ENCODE measurements at places on chromosomes 1 and 21.

GRCh38 chr1:64098436-64098835 lies 105.0 kb upstream of the UBE2U start:
- no peak for DNase-seq

- peak; percentile 54 for DNase-seq
These were observed 63.9 kb upstream of the C1orf105 start for GRCh38 chr1:172356620-172357019.

GRCh38 chr1:159987186-159987585 lies 33.1 kb upstream of the SLAMF9 start:
- no peak for DNase-seq

GRCh38 chr1:115929881-115930280 lies 46.4 kb upstream of the SLC22A15 start:
- peak; percentile 61 for DNase-seq

GRCh38 chr21:14877581-14878228 lies 187.1 kb downstream of the NRIP1 start:
- DNase-seq: peak; percentile 26

GRCh38 chr1:216616425-216616824 lies 106.8 kb downstream of the ESRRG start:
- no peak for DNase-seq

- DNase-seq: peak; percentile 87
These were observed 141.6 kb downstream of the KCNT2 start for GRCh38 chr1:196466654-196467053.

- DNase-seq: no peak
These were observed 116.5 kb downstream of the ZP4 start for GRCh38 chr1:237774246-237774645.

DNA sequence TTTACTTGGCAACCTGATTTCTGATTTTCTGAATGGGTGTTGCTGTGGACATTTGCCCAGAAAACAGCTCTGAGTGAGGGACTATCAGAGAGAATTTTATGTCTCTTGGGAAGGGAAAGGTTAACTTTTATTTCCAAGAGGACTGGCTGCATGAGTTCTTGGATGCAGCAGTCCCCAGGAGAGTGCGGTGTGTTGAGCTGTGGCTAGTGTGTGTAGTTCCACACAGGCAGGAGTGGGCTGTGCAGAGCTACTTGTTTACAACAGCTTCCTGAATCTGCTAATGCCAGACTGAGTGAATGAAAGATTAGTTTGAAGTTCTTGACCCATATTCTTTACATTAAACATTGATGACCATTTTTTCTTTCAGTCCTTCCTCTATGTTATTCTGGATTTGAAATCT lies 41.0 kb upstream of the APOBEC4 start:
- no peak for DNase-seq

GRCh38 chr1:223423641-223424233 lies 30.5 kb downstream of the CCDC185 start:
- peak; percentile 13 for DNase-seq

GRCh38 chr1:93506126-93506525 lies 58.2 kb downstream of the FNBP1L start:
- no peak for DNase-seq

- no peak for DNase-seq
These were observed 113.8 kb downstream of the DPYD start for GRCh38 chr1:97806996-97807520.

DNA sequence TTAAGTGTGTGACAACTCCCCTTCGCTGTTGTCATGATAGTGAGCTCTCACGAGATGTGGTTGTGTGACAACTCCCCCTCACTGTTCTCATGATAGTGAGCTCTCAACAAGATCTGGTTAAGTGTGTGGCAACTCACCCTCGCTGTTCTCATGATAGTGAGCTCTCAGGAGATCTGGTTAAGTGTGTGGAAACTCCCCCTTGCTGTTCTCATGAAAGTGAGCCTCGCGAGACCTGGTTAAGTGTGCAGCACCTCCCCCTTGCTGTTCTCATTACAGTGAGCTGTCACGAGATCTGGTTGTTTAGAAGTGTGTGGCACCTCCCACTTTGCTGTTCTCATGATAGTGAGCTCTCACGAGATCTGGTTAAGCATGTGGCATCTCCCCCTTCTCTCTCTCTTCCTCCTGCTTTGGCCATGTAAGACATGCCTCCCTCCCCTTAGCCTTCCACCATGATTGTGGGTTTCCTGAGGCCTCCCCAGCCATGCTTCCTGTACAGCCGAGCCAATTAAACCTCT lies 25.1 kb upstream of the LSS start:
- DNase-seq: no peak

DNA sequence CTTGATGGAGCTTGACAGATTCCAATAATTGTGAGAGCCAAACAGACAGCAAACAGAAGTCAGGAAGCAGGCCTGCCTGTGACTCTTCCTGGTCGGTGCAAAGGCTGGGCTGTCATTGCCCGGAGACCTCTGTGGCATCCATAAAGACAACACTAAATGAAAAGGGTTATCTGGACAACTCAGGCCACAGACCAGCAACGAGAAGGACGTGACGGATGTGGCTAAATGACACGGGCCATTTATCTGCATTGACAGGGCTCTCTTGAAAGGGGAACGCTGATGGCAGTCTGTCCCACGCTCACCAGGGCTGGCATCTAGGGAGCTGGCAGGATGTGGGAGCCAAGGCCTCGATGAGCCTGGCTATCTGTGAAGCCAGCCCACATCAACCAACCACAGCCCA lies 35.0 kb downstream of the HMGB4 start:
- DNase-seq: no peak

DNA sequence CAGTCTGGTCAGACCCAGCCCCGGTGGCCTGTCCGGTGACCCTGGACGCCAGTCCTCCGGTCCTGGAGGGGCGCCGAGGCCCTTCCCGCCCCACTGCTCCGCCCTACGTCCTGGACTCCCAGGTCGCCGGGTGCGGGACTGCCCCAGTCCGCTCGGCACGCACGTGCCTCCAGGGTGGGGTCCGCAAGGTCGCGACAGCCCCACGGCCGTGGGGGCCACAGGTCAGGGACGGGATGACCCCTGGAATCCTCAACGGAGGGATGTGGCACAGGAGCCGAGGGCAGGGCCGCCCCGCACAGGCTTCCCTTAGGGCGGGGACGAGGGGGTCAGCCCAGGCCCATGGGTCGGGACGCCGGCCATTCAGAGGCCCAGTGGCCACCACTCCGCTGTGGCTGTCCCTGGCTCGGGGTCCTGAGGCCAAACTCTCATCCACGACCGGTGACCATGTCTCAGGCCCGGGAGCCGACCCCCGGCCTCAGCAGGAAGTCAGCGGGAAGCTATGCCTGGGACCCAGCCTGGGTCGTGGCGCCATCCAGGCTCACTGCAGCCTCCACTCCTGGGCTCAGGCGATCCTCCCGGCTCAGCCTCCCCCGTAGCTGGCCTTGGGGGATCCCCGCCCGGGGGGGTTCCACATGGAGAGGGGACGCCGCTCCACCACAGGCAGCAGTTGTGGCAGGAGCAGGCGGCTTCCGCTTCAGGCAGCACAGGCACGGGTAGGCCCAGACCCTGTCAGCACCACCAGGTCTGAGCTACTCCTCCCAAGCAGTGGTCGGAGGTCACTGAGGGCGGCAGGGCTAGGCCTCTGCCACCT lies 599 bp upstream of the TMEM240 start:
- no peak for DNase-seq

DNA sequence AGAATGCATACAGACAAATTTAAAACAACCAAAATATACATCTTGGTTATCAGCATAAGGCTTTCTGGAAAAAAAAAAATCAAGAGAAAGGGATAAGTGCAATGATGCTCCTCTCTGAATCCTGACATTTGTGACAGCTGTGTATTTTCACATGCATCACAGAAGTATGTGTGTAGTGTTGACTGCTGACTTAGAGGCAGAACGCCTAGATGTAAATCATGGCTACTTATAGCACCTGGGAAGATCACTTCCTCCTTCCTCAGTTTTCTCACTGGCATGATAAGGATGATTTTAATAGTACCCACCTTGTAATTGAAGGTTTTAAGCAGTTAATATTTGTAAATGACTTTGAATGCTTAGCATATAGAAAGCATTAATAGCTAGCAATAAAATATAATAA lies 112.5 kb downstream of the MRPL39 start:
- DNase-seq: no peak

DNA sequence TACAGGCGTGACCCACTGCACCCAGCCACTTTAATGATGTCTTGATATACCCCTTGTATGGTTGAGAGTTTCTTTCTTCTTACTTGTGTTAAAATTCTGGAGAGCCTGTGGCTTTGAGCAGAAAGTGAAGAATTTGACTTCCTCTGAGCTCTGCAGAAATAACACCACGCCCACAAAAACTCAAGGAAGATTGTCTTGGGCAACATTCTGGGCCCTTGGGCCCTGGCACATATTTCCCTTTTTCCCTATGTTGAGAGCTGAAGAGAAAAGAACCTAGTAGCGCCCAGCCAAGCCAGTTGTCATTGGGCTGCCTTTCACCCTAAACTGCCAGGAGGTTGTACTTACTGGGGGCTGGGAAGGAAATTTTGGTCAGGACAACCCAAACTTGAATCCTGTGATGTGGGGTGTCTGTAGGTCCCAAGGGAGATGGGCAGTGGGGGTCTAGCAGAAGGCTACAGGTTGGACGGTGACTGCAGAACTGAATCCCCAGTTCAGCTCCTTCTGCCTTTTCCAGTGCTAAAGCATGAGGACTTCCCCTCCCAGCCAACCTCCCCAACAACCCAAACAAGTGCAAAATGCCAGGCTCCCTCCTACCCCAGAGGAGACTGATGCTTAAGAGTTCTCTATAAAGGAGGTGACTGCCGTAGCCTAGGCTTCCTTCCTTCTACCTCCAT lies 11.7 kb upstream of the SNAPIN start:
- no peak for DNase-seq

- no peak for DNase-seq
These were observed 299.2 kb downstream of the GPATCH2 start for GRCh38 chr1:217331698-217332097.

GRCh38 chr1:59730302-59730701 lies 84.4 kb upstream of the HOOK1 start:
- peak; percentile 93 for DNase-seq

DNA sequence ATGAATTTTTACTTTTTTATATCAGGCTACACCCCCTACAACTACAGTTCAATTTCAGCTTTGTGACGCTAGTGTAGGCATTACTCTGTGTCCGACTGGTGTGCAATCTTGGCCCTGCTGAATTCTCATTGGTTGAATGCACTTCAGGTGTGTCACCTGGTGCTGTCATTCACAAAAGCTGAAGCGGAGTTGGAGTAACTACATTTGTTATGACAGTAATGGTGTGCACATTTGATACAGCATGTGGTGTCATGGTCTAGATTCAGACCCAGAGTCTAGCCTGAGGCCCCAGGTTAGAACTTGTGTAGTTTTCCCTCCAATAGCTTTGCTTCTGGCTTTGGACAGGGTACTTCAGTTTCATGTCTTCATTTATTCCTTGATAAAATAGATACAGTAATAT lies 88.7 kb downstream of the C1orf94 start:
- DNase-seq: no peak

DNA sequence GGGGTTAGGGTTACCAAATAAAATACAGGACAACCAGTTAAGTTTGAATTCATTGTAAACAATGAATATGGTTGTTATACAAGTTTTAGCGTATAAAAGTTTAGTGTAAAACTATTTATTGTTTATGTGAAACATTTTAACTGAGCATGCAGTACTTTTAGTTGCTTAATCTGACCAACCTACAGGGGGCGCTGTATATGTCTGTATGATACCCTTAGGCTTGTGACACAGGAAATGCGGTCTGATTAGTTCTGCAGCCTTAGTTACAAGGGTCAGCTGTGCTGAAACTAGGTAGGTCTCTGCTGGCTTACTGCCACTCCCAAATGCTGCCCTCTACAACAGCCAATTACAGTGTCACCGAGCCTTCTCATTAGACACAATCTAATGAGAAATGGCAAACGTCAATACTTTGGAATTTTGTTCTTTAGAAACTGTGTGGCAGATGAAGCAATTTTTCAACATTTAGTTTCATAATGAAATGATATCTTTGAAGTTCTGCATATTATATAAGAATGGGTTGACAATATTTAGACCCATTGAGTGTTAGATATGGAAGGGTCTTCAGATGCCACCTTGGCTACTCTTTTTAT lies 56.2 kb downstream of the NTNG1 start:
- DNase-seq: peak; percentile 59

- peak; percentile 76 for DNase-seq
These were observed 60.3 kb downstream of the STUM start for GRCh38 chr1:226608699-226609505.

- DNase-seq: no peak
These were observed 42.0 kb upstream of the RIPK4 start for GRCh38 chr21:41808846-41809245.

DNA sequence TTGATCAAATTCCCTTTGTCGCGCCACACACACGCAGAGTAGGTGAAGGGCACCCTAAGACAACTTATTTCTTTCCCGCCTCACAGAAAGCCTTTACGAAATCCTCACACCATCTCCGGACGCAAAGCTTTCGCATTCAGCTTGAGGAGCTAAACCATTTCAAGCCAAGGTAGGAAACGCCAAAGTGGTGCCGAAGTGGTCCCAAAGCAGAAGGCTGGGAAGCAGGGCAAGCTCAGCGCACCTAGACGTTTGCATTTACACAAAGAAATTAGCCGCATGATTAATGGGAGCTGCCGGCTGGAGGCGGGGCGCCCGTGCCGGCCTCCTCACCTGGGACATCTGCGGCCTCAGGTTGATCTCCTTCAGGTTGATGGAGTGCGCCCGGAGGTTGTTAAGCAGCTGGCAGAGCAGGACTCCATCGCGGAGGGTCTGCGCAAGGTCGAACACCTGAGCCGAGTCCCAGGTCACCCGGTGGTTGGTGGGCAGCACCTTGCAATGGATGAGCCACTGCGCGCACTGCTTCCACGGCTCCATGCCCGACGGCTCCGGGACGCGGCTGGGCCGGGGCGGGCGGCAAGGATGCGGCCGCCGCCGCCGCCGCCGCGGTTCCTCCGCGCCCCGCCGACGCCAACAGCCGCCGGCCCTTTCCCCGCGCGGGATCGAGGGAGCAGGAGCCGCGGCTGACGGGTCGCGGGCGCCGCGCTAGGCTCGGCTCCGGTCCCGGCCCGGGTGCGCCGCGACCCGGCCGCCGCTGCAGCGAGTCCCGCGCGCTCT lies 457 bp downstream of the VAV3 start:
- DNase-seq: peak; percentile 54

DNA sequence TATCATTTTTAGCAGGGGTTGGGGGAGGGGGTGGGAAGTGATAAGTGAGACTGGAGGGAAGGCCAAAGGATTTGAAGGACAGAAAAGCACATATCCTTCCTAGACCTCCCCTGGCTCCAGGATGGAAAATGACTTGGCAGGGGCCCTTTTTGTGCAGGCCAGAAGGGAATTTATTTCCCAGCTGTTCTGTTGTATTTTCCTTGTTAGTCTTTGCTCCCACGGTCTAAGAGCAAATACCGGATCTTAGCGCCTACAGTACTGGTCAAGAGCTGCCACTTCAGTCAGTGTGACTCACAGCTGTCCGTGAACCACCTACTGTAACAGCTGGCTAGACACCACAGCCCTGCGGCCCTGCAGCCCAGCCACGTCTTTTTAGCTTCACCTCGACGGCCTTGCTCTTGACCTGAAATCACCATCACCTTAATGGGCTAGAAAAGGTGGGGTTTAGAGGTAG lies 51.0 kb upstream of the ERRFI1 start:
- peak; percentile 82 for DNase-seq

- DNase-seq: no peak
These were observed 157.0 kb upstream of the COA6 start for GRCh38 chr1:234216116-234216703.

Measured in epithelial cell of esophagus (primary cell).